Placental epithelial cell (primary cell): ENCODE measurements at places on chromosomes 12 and 14. TPM values are rescaled to one million over a fixed set of nuclear protein-coding genes. Genes with fewer than 3 reads are reported as not detected.

NR1H4 gene
- not detected in 2 replicates for total RNA-seq

NTN4 gene
- 7.1 and 78.1 TPM in 2 replicates for total RNA-seq

RNASE7 gene
- total RNA-seq: not detected in 2 replicates

RNASE3 gene
- total RNA-seq: not detected in 2 replicates

TSPAN11 gene
- under 0.01 TPM in 2 replicates for total RNA-seq

LRRC9 gene
- not detected in 2 replicates for total RNA-seq

RASAL1 gene
- 0.33 and 0.39 TPM in 2 replicates for total RNA-seq

KRT75 gene
- not detected in 2 replicates for total RNA-seq

A2M gene
- total RNA-seq: 0.39 TPM in 1 of 2 replicates, not detected in the other

CPNE6 gene
- total RNA-seq: not detected in 2 replicates

SNAPC1 gene
- 6.3 and 8.8 TPM in 2 replicates for total RNA-seq

CLEC4E gene
- total RNA-seq: not detected in 2 replicates

RHOJ gene
- 0.39 and 0.76 TPM in 2 replicates for total RNA-seq

CFAP54 gene
- total RNA-seq: under 0.01 and 0.43 TPM in 2 replicates

STXBP6 gene
- 199 and 218 TPM in 2 replicates for total RNA-seq

RD3L gene
- not detected in 2 replicates for total RNA-seq

FOXG1 gene
- under 0.01 TPM in 1 of 2 replicates, not detected in the other for total RNA-seq

INHBE gene
- not detected in 2 replicates for total RNA-seq

PPFIBP1 gene
- total RNA-seq: 59.3 and 72.2 TPM in 2 replicates

LRRK2 gene
- 0.39 TPM in 1 of 2 replicates, not detected in the other for total RNA-seq

CGRRF1 gene
- total RNA-seq: 6.7 and 8.8 TPM in 2 replicates

FGF6 gene
- not detected in 2 replicates for total RNA-seq

INHBC gene
- total RNA-seq: not detected in 2 replicates

CISTR gene
- total RNA-seq: not detected in 2 replicates

DHH gene
- under 0.01 TPM in 1 of 2 replicates, not detected in the other for total RNA-seq

OTX2 gene
- not detected in 2 replicates for total RNA-seq

LUM gene
- total RNA-seq: 282 and 1,471 TPM in 2 replicates

FITM1 gene
- 0.39 and 1.7 TPM in 2 replicates for total RNA-seq

KERA gene
- not detected in 2 replicates for total RNA-seq

STON2 gene
- total RNA-seq: 17.6 and 32.2 TPM in 2 replicates

TGFB3 gene
- 0.33 and 1.2 TPM in 2 replicates for total RNA-seq

NOXRED1 gene
- total RNA-seq: 1.2 TPM in 1 of 2 replicates, not detected in the other

LYZ gene
- not detected in 2 replicates for total RNA-seq

ZCCHC8 gene
- total RNA-seq: 18.5 and 20.8 TPM in 2 replicates

SLC6A12 gene
- total RNA-seq: not detected in 2 replicates

C12orf50 gene
- total RNA-seq: 0.39 TPM in 1 of 2 replicates, not detected in the other

EXOC3L4 gene
- total RNA-seq: not detected in 2 replicates

SMCO2 gene
- 0.39 TPM in 1 of 2 replicates, not detected in the other for total RNA-seq

CEP83 gene
- total RNA-seq: 5.9 and 7.3 TPM in 2 replicates

HVCN1 gene
- total RNA-seq: 2.0 and 3.4 TPM in 2 replicates

PKP2 gene
- 43.6 and 67.1 TPM in 2 replicates for total RNA-seq
